ENCODE measurements at places on chromosomes 1 and 21. TPM values are rescaled to one million over a fixed set of nuclear protein-coding genes. Genes with fewer than 3 reads are reported as not detected.

Gene OPRD1
- 0.23 TPM for total RNA-seq

DNA sequence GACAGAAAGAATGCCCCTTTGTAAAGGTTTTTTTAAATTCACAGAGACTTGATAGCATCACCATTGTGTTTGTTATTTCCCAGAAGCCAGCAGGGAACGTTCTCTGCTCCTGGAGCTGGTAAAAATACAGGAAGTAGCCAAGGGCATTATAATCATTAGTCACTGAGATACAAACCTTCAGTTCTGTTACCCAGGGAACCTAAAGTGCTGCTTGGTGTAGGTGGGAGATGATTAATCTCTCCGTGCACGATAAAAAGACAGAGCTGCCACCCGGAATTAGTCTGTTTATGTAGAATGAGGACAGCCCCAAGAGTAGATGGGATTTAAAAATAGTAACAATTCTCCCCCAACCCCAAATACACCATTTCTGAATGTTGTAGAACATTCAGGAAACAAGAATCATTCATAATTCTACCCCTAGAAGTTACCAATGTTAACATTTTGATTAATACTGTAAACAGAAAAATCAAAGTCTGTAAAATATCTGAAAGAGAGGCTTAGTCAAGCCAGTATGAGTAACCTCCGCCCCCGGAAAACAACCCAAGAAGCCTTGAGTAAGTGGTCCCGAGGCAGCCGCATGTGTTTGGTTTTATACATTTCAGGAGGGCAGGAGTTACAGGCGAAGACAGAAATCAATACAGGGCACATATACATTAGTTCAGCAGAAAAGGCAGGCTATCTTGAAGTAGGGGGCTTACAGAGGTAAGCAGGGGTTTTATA is 45.3 kb upstream of the CTBS start:
- peak overlapping the region; percentile 67 for H3K27ac ChIP-seq
- no peak for DNase-seq
- H3K4me1 ChIP-seq, result peaks cover 44% of the 10 kb centered on the region
- H3K36me3 ChIP-seq, result no peaks in the 10 kb centered on the region

DNA sequence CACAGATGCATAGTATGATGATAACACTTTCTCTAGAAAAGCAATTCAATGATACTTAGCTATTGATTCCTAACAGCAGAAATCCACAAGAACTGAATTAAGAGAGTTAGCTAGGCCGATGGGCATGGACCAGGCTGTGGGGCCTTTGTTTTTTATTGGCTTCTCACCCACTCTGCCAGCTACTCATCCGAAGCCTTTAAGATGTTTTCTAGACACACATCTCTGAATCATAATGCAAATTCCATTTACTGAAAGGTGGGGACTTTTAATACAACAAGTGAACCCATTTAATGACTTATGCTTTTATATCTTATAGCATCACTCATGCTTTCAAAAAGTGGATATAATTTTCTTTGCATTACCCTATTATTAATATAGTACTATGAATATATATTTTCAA is 170.2 kb downstream of the RUNX1 start:
- no peak overlapping the region for H3K4me3 ChIP-seq
- H3K27ac ChIP-seq, result no peak overlapping the region
- no peaks in the 10 kb centered on the region for H3K36me3 ChIP-seq
- DNase-seq, result no peak
- no peaks in the 10 kb centered on the region for H3K4me1 ChIP-seq
- peaks cover 22% of the 10 kb centered on the region for H3K27me3 ChIP-seq

Gene DHRS3
- total RNA-seq, result 130 TPM

GRCh38 chr1:246291127-246291526 is 216.0 kb downstream of the SMYD3 start:
- no peak for DNase-seq
- no peak overlapping the region for H3K27ac ChIP-seq
- no peak overlapping the region for H3K4me3 ChIP-seq
- no peaks in the 10 kb centered on the region for H3K4me1 ChIP-seq
- H3K36me3 ChIP-seq, result no peaks in the 10 kb centered on the region
- H3K27me3 ChIP-seq, result no peaks in the 10 kb centered on the region

Gene FCGR2B
- total RNA-seq, result 34.9 TPM

DNA sequence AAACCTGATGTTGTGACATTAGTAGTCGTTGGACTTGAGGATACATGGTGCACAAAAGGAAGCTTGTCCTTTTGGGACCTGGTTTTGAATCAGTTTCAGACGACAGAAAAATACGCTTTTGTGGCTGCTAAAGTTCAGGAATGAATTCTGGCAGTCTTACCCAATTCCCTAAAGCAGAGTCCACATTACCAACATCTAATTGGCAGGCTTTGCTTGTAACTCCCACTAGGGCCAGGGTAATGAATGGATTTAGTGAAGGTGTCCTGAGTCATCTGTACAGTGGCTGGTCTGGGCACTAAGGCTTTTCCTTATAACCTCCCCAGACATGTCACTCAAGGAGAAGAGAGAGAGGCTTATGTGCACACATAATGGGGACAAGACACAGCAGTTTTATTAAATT is 66.2 kb upstream of the RNPC3 start:
- H3K36me3 ChIP-seq, result no peaks in the 10 kb centered on the region
- H3K27me3 ChIP-seq, result no peaks in the 10 kb centered on the region
- no peak overlapping the region for H3K4me3 ChIP-seq
- DNase-seq, result no peak
